Stimulated activated CD4-positive, alpha-beta T cell treated with anti-CD3 and anti-CD28 coated beads, TNF-alpha, amount 100 ng/mL, for 24 hours (primary cell): ENCODE measurements at places on chromosomes 16 and 17.

- no peak for DNase-seq
Measured at GRCh38 chr16:28179354-28179753, 32.4 kb downstream of the XPO6 start.

DNA sequence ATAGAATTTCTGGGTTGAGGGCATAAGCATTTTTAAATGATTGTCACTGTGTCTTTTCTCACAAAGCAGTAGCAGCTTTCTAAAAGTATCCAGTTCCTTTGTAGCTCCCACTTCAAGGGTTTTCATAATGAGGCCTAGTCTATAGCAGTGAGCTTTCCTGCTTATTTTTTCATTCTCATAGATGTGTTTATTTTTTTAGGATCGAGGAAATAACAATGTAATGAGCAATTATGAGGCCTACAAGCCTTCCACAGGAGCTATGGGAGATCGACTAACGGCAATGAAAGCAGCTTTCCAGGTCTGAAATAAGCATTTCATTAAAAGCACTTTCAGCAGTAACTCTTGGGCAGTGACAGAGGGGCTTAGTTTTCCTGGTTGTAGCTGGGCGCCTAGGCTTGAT lies 10.6 kb upstream of the PSMC5 start:
- DNase-seq: no peak

GRCh38 chr17:80998748-80999535 lies 7.3 kb downstream of the CHMP6 start:
- DNase-seq: no peak

DNA sequence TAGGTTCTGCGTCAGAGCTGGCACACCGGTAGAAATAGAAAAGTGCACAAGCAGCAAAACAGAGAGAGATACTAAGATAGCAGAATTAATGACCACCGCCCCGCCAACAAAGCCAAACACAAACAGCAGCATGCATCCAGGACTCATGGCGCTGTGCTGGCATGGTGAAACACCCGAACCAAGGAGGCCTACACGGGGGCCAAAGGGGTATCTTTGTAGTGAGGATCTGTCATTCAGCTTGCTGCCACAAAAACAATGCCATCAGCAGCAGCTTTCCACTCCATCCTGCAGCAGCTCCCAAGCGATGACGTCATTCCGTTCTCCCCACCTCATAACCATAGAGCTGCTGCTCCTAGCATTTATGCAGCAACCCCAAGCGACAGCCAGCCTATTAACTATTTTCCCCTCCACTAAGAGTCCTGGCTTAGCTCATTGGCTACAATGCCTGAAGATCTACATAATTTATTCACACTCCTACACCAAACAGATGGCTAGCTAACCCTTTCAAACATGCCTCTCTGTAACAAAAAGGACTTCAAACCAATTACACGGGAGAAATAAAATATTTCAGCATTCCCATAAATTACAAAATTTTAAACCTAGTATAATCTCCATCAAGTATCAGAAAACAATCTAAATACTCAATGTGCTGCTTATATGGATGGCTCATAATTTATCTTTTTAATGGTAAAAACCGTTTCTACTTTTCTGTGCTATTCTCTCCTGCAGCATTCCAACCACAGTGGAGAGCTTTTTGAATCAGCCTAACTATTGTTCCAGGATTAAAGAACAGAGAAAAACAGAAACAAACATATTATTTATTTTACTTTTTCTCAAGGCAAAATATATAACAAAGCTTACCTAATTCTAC lies 73.9 kb downstream of the SPAG9 start:
- no peak for DNase-seq

GRCh38 chr17:2814049-2814448 lies 17.8 kb downstream of the RAP1GAP2 start:
- DNase-seq: peak; percentile 11

DNA sequence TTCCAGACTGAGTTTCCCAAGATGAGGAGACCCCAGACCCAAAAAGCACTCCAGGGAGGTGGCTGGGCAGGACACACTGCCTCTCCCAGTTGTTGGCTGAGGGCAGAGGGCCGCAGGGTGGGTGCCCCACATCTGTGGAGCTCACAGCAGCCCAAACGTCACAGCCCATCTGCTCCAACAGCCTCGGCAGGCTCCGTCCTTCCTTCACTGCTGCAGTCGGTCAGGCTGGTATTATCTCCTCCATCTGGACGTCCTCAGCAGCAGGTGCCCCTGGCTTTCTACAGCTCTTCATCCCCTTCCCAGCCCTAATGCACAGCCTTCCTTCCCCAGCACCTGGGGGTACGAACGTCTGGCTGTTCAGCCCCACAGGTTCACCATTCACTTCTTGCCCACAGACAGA lies 55.2 kb downstream of the PRMT7 start:
- no peak for DNase-seq

- no peak for DNase-seq
Measured at GRCh38 chr17:60393840-60394723, 2.1 kb upstream of the USP32 start.

GRCh38 chr16:52597772-52598483 lies 51.0 kb upstream of the TOX3 start:
- no peak for DNase-seq

DNA sequence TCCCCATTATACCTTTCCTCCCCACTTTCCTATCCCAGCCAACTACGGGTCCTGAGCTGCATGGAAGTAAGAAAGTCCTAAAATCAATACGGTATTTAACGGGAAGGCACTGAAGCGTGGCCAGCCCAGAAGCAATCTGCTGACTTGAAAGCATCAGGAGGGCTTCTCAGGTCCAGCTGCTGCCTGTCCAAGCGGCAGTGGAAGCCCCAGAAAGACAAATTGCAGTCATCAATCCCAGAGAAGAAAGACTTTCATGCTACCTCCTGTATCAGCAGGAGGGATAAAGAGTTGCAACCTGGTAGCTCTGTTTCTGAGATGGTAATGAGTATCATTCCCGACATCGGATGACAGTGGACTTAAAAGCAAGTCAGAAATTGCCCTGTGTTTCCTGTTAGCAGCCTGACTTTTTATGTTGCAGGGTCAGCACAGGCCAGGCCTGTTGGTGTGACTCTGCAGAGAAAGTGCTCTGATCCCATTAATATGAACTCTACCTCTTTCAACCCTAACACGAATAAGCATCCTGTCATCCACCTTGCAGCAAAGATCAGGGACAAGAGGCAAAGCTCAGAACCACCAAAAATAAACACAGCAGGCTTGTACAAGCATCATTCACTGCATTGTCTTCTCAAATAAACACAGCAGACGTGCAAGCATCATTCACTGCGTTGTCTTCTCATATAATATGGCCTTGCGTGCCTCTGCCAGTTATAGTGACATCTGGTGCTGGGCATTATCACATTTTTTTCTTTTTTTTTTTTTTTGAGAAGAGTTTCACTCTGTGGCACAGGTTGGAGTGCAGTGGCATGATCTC lies 358.6 kb upstream of the CDH11 start:
- DNase-seq: no peak

DNA sequence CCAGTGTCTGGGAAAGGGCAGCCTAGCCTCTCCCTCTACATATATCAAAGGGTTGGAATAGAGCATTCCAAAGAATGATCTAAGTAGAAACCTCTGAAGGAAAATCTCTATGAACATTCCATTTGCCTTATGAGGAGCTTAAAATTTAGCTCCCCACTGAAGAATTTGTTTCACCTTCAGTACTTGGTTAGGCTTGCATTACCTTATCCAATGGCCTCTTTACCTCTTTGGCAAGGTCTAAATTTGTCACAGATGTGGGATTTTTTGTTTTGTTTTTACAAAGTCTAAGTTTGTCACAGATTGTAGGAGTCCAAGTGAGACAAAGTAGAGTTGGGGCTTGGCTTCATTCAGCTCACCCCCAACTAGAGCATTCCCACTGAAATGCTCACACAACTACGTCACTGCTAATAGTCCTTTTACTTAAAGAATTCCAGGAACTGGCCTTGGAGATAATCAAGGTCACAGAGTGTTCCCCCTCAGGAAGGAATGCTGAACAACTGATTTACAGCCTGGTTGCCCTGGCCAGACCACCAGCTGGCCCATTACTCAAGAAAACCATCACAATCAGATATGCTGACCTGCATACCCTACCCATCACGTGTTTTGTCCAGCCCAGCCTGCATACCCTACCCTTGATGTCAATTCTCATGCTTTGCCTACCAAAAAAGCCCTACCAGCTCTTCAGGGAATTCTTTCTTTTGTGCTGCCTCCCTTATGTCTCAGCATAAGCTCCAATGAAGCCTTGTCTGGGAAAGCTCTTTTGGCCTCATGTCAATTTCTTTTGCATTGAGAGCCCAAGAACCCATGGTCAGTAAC lies 26.5 kb upstream of the PPM1D start:
- DNase-seq: no peak

DNA sequence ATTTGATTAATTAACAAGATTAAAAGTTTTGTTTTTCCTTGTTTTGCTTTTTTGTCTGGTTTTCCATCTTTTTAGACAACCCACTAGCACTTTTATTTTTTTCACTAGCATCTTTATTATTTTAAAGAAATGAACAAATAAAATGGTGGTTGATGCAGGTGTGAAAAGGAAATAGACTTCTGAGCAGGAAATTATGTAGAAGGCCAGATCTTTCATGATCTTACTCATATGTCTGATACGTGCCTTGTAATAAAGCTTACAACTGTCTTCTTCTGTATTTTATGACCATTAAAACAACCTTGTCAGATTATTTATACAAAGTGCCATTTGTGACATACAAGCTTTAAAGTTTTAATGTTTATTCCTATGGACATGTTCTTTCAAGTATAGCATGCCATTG lies 6.3 kb downstream of the SLFN12L start:
- DNase-seq: no peak

DNA sequence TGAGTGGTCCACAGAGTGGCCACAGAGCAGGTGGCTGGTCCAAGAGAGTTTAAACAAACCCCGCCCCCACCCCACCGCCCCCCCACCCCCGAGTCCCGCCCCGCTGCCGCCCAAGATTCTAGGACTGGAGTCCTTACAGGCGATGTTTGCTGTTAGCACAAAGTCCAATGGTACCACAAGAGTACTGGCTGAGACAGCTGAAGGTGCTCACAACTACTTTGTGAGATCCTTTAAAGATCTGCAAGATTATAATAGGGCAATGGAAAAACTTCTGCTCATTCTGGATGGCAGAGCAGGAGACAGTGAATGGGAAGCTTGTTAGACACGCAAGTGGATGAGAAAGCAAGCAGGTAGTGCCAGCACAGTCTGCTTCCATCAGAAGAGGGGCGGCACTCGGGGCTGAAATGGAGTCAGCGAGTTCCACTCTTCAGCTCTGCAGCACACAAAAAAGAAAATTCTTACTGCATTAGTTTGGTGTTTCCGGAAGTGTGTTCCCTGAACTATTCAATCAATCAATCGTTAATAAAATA lies 4.7 kb upstream of the TEKT3 start:
- no peak for DNase-seq

- DNase-seq: no peak
Measured at GRCh38 chr16:21277045-21277926, 804 bp downstream of the CRYM start.

DNA sequence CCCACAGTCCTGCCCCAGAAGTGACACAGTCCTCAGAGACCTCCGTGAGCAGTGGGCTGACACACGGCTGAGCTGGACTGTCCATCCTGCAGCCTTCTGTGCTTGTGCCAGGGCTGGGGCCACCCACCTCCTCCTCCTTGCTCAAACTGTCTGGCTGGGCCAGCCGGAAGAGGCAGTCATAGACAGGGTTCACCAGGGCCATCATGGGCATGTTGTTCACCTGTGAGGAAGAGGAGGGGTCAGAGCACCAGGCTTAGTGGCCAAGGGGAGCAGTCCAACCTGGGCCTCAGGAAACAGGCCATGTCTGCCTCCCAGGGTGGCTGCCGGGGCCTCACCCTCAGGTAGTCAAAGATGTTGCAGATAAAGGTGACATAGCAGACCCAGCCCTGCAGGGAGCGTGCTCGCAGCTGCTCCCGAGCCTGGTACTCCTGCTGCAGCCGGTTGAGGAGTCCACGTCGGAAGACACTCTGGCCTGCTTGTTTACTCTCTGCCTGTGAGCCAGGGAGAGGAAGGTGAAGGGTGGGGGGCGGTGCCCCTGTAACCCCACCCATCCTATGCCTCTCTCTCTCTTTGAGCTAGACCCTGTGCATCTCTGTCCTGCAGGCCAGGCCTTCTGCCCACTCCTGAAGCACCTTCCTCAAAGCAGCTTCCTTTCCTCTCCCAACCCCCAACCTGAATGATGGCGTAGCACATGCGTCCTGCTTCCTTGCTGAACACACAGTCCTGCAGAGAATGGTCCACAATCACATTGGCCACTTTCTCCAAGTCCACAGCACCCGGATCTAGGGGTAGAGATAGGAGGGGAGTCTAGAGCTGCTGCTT lies 3.4 kb downstream of the MIF4GD start:
- no peak for DNase-seq

GRCh38 chr17:79325709-79326430 lies 251.2 kb downstream of the ENGASE start:
- DNase-seq: no peak

- no peak for DNase-seq
Measured at GRCh38 chr17:64537488-64537887, 30.7 kb downstream of the CEP95 start.

GRCh38 chr17:82772026-82772425 lies 20.2 kb downstream of the TBCD start:
- no peak for DNase-seq

GRCh38 chr17:42421507-42422338 lies 1.3 kb downstream of the CAVIN1 start:
- no peak for DNase-seq

GRCh38 chr17:47692137-47692894 lies 1.6 kb upstream of the TBKBP1 start:
- no peak for DNase-seq

GRCh38 chr16:86584071-86584685 lies 5.8 kb downstream of the FOXL1 start:
- no peak for DNase-seq

DNA sequence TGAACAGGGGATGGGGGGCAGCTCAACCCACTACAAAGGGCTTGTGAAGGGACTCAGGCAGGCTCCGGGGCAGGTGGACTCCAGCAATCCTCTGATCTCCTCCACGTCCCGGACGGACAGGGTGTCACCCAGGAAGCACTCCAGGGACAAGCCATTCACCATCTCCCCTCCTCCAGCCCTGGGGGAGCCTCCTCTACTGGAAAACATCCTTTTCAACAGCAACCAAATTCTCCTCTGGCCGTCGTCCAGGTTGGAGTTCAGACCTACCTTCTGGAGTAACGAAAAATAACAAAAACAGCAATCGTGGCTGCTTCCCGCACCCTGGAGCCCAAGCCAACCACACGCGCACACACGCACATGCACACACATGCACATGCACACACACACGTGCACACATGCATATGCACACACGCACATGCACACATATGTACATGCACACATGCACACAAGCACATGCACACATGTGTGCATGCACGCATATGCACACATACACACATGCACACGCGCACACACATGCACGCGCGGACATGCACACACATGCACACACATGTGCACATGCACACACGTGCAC lies 8.9 kb upstream of the RBFOX3 start:
- no peak for DNase-seq
